ENCODE measurements at places on chromosomes 11 and 22.

DNA sequence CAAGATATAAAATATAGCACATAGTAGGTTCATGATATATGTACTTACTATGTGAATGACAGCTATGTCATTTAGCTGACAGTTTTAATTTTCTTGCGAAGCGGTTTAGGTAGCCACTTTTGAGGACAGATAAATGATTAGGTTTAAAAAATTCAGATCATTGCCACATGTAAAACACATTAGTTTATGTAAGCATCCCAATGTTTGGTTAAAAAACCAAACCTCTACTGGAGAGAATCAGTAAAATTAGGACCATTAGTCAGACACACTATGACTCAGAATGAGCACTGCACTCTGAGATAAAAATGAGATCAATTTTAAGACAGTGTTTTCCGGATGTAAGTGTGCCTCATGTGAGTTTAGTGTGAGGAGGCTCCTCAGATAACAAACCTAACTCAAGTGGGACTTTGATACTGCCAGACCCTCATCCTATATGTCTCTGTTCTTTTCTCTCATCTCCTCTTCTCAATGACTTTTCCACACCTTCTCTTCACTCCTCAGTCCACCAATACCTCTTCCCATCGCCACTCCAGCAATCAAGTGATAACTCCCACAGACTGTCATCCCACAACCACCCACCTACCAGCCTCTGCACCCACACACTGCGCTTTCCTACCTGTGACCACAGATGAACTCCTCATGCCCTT, 6.8 kb upstream of the OR2AT4 start:
- no peak for DNase-seq

DNA sequence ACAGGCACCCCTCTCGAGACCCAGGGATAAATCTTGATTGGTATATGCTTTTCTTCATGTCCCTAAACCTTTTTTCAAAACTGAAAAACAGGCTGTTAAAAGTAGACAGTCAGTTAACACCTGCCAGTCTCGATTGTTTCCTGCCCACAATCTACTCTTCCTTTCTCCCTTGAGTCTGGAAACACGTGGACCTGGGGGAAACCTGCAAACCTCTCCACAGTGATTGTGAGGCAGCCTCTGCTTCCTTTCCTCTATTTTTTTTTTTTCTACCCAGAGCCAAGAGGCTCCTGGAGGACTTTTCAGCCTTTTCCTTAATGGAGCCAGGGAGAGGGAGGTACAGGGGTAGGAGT, 69.4 kb upstream of the CLMP start:
- no peak for DNase-seq

DNA sequence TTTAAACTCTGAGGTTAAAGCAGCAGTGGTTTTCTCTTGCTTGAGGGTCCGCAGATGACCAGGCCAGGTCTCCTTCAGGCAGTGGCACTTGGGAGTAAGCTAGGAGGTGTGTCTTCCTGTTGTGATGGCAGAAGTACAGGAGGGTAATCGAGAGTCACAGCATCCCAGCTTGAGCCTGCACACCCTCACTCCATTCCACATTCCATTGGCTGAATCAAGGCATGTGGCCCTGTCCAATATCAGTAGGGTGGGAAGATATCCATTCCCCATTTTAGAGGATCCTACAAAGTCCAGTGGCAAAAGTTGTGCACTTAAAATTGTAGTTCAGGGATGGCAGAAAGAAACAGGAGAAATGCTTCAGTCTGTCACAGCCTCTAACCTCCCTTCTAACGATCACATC, 23.3 kb downstream of the OSBP2 start:
- DNase-seq, result no peak

DNA sequence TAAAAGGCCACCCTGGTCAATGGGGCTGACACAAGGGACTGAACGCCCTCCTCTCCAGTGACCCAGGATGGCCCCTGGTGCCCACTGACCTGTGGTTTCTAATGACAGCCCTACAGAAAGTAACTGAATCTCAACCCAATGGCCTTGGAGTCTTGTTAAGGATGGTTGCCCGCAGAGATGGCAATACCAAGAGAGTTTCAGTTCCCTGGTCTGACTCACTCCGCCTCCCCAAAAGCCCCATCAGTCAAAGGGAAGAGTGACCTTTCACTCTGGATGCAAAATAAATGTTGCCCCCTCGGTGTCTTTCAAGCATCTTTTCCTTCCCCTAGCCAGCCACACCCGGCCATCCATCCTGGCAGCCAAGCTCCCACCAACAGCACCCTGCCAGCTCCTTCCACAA, 57.7 kb upstream of the ISX start:
- DNase-seq, result no peak

DNA sequence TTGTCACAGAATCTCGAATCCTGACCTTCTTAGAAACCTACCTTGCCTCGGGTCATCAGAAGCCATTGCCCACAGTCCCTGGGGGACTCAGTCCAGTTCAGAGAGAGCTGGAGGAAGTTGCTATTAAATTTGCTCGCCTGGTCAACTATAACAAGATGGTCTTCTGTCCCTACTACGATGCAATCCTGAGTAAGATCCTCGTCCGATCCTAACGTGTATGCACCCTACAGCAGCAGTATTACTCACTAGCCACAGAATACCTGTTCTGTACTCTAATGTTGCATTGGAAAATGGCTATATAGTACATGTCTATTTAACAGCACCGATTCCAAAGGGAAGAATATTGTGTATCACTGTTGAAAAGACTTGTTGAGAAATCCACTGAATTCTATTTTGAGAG, 33.1 kb downstream of the TCP11L1 start:
- no peak for DNase-seq

DNA sequence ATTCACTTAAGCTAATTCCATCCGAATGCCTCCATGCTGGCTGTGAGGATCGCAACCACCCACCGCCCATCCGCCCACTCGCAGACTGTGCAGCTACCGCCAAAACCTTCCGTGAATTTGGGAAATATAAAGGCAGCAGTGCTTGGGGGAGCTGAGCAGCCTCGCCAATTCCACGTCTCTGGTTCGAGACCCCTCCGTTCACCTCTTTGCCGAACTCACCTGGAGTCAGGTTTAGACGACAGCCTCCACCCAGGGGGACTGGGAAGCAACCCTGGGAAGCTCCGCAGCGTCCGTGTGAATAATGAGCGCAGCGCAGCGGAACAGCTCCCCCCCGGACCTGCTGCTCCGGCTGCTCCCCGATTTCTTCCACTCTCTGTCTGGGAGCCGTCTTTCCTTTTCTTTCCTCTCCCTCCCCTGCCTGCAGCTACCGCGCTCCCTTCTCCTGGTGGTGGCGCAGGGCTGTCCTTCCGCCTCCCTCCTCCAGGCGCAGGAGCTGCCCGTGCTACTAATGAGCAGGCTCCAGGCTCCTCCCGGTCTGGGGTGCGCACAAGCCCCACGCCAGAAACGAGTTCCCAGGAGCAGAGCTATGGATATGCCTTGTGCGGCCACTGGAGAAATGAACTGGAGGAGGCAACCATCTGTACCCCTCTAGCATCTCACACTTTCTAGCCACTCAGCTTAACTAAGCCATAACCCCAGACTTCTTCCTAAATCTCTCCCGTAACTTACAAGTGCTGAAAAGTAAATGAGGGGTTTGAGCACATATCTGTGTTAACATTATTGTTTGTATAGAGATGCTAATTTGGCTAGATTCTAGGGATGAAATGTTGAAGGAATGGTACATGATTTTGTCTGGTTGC, 107.3 kb downstream of the XKR3 start:
- DNase-seq, result no peak

DNA sequence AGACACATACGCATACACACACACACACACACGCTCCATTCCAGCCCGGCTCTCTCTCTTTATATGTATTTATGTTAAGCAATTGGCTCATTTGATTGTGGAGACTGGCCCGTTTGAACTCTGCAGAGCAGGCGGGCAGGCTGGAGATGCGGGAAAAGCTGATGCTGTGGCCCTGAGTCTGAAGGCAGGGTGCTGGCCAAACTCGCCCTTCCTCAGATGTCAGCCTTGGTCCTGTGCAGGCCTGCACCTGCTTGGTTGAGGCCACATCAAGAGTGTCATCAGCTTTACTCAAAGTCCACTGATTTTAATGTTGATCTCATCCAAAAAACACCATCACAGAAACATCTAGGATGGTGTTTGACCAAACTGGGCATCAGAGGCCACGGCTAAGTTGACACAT, 569.3 kb downstream of the TBC1D22A start:
- DNase-seq, result no peak

DNA sequence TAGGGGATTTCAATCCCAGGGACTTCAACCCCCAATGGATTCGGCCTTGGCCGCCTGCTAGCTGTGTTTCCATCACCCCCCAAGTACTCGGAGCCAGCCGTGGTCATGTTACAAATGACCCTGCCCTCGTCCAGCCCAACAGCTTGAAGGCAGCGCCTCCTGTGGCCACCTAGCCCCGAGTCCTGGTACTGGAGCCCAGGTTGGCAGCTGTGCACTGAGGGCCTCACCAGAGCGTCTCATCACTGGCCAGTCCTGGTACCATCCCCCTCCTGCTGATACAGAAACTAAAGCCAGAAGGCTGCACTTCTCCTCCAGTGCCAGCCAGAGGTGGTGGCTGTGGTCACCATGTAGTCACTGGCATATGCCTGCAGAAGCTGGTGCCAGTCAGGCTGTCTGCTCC, 44.9 kb upstream of the FADD start:
- DNase-seq, result no peak

- no peak for DNase-seq
Measured at GRCh38 chr11:46741600-46742484, 22.8 kb downstream of the F2 start.

DNA sequence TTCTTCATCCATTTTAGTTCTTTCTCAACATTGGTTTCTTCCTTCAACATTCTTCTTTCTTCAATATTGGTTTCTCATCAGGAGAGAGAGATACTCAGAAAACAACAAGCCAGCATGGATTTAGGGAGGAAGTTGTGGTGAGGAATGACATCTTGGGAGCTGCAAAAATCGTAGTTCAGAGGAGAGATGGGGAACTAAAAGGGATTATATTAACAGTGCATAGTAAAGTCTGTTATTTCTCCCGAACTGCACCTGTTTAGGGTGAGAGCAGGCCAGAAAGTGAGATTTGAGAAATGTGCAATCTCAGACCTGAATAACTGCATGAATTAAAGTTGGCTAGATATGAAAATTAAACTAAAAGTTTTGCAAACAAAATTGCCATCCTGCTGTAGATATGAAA, 94.5 kb downstream of the CASP12 start:
- no peak for DNase-seq

DNA sequence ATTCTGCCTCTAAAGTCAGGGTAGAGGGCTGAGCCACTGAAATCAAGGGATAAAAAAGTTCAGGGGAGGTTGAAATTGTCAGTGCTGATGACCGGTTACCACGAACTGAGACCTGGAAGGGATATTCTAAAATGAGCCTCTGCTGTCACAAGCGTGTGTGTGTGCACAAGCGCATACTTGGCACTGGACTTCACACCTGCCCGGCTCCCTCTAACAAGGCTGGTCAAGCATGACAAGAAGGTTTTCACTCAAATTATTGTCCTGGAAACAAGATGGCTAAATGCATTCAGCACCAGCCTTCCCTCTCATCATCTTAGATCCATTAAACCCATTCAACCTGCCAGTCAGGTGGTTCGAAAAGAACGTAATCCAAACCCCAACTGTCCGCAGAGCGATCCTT, 54.8 kb upstream of the CECR2 start:
- DNase-seq, result no peak

- DNase-seq, result no peak
Measured at GRCh38 chr11:72343006-72343756, 91.2 kb downstream of the CLPB start.

GRCh38 chr22:46297151-46297812, 612 bp downstream of the GTSE1 start:
- DNase-seq, result no peak

DNA sequence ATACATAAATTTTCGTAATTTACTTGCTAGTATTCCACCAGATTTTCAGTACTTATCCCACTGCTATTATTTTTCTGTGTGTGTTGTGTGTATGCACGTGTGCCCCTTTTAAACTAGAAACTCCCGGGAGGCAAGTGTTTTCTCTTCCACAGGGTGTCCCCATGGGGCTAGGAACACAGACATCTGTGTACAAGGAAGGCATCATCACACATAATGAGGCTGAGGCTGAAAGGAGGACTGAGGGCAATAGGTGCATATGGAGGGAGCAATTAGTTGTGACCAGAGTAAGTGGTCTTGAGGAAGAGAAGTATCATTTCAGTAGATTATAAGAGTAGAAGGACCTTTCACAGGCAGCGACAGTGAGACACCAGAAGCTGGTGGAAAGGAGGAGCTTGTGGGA, 2.1 kb upstream of the DPAGT1 start:
- no peak for DNase-seq

GRCh38 chr11:64352099-64352994, 6.6 kb upstream of the RPS6KA4 start:
- no peak for DNase-seq

DNA sequence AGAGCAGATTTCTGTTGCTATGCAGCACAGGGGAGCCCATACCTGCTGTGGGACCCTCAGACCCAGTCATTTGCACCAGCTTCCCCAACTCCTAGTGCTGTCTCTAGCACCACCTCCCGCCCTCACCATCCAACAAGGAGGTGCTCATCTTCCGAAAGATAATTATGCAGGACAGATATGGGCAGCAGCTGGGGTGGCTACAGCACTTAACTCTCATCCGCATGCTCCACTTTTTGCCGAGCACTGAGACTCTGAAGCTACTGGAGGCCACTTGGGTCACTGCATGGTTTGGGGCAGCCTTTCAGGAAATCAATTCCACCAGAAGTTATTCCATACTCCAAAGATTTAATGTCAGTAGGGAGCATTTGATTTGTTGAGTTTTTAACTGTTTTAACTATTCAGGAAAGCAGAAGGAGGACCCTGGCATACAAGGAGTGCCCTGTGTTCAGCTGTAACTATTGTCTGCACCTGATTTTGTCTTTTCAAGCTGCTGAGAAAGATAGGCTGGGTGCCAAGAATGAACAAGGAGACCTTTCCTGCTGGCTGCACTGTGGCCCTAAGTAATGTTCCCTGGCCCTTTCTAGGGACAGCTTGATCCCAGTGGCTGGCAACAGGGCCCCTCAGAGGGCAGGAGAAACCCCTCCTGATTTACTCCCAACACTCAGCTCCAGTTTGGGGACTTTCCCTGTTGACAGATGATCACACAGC, 67.3 kb upstream of the CSNK2A3 start:
- no peak for DNase-seq

GRCh38 chr11:110081462-110082376, 11.5 kb upstream of the ZC3H12C start:
- DNase-seq, result no peak

DNA sequence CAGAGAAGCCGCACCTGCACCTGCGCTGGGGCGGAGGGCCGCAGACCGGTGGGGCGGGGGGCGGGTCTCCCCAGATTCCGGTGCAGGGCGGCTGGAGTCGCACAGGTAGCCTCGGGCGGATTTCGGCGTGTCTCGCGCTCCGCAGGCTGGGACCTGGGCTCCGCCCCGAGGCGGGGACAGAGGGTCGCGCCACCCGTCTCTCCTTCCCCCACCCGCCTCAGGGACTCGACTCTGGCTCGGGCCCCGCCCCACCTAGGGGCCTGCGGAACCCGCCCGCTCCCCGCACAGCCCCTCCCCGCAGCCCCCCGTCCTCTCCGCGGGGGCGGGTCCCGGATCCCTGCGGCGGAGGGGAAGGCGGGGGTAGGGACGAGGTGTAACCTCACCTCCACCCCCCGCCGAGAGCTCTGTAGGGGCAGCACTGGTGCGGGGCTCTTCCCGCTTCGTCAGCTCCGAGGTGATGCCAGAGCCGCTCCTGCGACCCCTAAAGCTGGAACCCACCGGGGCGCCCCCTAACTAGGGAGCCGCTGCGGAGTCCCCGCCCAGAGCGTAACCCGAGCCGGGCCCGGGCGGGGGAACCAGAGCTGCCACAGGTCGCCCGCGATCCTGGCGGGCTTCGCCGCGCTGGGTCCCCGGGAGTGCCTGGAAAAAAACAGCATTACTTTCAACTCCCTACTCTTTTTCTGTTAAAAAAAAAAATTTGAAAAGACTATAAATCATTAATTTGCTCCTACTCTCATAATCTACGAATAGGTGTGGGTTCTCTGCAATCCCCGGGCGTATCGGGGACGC, at the start of gene SLC29A2:
Gene SLC29A2 (minus strand): TSS at position 134 of the 789 bp plus-strand sequence. CDS start 169 bp downstream, outside the sequence.
- peak; percentile 69 for DNase-seq

All from heart left ventricle (tissue), 16 donors.